ENCODE measurements at places on chromosomes 12 and 14.

GRCh38 chr12:93103154-93103553 is 174.1 kb upstream of the EEA1 start:
- no peak for DNase-seq

- no peak for DNase-seq
Observed at GRCh38 chr12:108240027-108240785, 98.9 kb downstream of the CMKLR1 start.

GRCh38 chr12:70045514-70045913 is 197.7 kb upstream of the CNOT2 start:
- DNase-seq: no peak

GRCh38 chr14:72657214-72657921 is 236.5 kb downstream of the DPF3 start:
- DNase-seq: no peak

GRCh38 chr12:31323391-31324115 is 2.4 kb downstream of the SINHCAF start:
- no peak for DNase-seq

DNA sequence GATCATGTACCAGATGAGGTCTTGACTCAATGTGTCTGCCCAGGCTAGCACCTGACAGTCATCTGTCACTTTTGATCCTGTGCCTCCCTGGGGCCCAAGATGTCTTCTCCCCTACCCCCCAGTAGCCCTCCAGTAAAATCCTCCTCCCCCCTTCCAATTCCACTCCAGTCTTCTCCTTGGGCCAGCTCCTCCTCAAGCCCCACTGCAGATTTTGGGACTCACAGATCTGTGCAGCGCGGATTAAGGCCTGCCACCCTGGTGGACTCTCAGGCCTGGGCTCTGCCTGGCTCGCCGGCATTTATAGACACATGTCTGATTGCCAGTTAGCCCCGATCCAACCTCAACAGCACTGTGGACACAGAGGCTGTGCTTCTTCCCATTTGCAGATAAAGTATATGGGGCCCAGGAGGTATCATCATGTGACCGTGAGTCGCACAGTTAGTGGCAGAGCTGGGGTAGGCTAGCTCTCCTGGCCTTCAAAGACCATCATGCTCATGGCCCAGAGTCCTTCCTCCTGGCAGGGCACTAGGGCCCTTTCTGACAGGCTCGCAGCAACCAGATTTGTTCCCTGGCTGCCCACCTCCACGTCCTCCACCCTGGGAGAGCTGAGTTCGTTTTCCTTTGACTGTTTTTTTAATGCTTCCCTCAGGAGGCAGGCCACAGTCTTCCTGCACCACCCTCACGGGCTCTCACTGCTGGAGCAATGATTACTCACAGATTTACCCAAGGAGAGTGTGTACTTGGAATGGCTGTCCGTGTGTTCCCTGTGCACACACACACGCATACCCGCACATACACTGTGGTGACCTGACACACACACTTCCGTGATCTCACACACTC is 98.3 kb upstream of the DIO3 start:
- DNase-seq: no peak

- DNase-seq: no peak
Observed at GRCh38 chr12:88057994-88058718, 29.0 kb upstream of the C12orf50 start.

Data from NCI-H2107 (cell line).